Nucleus accumbens (tissue), 56 donors: ENCODE measurements at places on chromosomes 7 and 10.

DNA sequence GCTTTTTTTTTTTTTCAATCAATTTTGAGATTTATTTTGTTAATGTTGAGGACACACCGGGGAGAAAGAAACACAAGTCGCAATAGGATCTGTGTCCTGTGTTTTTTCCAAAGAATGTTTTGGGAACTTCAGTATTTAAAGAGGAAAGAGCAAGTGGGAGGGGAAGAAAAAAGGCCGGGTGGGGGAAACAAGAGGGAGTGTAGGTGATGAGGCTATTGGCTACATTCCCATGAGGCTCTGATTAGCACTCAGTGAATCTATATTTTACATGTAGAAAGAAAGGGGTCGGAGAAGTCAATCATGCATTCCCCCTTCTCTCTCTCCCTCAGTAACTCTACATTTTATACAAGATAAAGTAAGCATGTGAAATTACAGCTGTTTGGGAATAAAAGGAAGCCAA, 4.1 kb downstream of the ZNF680 start:
- DNase-seq: no peak

DNA sequence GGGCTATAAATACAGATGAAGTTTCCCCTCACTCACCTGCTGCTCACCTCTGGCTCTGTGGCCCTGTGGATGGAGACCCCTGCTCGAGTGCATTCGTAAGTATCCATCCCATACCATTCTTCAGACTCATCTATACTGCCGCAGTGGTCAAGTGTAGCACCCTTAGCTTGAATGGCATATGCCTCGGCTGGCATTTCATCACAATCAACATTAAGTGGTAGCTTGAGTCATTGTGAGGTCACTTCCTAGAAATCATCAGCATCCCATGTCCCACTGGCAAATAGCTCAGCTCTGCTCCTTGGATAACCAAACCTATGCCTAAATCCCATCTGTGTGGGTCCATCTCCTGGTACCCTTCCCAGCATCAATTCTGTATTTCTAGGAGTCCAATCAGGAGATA, 38.2 kb downstream of the MDH2 start:
- no peak for DNase-seq

DNA sequence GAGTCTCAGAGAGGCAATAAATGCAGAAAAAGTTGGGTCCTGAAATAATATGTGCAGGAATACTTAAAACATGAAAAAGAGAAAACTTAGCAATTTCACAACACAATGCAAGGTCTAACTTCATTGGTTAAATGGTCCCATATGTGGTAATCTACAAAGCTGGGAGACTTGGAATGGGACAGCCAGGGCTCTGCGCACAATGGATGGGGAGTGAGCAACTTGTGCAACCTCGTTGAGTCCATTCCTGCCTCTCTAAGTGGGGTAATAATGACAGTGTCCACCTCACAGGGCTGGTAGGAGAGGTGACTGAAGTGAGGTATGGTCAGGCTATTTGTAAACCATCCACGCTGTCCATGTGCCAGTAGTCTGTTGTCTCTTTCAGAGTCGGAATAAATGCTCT, 11.8 kb upstream of the EMX2 start:
- DNase-seq: no peak

DNA sequence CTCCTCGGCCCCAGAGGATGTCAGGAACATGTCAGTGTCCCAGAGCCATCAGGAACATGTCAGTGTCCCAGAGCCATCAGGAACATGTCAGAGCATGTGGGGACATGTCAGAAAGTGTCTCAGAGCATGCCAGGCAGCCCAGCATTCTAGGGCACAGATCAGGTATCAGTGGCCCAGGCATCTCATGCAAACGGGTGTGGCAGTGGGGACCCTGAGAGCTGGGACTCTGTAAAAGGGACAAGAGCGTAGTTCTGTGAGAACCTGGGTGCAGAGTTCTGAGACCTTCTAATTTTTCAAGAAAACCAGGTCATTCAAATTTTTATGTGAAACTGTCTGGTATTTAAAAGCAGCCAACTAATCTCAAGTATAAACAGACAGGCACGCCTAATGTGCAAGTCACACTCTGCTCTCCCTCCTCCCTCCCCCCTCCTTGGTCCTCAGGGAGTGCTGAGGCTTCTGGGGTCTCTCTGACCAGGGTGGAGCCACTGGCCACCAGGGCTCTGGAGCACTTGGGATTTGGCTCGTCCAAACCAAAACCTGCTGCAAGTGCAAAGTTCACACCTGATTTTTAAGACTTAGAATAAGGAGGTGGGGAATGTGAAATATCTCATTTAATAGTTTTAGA, 64.6 kb downstream of the ALOX5 start:
- no peak for DNase-seq

DNA sequence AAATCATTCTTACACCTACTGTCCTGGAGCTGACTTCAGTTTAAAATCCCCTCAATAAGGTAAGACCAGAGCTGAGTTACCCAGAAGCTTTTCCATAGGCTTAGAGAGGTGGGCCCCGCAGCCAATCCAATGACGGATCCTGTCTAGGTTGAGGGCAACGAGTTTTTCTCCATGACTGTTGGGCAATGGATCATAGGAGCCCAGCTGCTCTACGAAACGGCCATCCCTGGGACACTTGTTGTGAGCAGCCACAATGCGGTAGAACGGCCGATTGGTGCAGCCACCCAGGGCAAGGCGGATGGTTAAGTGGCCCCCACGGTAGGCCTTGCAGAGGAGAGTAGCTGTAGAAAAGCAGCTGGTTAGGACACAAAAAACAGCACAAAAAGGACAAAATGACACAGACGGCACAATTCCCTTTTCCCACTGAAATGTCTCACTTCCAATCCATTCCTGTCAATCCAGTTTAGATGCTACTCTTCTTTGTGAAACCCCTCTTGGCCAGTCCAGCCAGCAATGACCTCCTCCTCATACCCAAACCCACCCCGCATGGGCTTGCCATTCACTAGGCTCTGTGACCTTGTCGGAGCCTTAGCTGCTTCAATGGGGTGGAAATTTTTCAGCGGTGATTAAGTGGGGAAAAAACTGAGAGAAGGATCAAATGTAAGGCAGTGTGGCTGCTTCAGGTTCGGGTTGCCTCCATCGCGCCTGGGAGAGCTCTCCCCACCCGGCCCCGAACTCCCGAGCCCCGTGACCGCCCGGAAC, 580 bp downstream of the MRPS16 start:
- DNase-seq: no peak

DNA sequence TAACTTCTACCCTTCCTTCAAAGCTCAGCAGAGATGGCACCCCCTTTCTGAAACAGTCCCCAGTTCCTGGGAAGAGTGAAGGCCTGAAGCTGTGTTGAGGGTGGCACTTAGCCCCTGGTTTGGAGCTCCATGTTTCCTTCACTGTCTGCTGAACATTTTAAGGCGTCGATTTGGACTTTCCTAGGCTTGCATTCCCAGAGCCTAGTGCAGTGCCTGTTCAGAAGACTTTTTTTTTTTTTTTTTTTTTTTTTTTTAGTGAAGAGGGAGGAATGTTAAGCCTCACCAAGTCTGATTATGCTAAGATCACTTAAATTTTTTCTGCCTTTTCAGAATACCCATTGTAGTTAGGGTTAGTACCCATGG, 97.0 kb downstream of the PFKFB3 start:
- DNase-seq: no peak

GRCh38 chr10:85098835-85099521, 770.6 kb downstream of the CCSER2 start:
- no peak for DNase-seq

DNA sequence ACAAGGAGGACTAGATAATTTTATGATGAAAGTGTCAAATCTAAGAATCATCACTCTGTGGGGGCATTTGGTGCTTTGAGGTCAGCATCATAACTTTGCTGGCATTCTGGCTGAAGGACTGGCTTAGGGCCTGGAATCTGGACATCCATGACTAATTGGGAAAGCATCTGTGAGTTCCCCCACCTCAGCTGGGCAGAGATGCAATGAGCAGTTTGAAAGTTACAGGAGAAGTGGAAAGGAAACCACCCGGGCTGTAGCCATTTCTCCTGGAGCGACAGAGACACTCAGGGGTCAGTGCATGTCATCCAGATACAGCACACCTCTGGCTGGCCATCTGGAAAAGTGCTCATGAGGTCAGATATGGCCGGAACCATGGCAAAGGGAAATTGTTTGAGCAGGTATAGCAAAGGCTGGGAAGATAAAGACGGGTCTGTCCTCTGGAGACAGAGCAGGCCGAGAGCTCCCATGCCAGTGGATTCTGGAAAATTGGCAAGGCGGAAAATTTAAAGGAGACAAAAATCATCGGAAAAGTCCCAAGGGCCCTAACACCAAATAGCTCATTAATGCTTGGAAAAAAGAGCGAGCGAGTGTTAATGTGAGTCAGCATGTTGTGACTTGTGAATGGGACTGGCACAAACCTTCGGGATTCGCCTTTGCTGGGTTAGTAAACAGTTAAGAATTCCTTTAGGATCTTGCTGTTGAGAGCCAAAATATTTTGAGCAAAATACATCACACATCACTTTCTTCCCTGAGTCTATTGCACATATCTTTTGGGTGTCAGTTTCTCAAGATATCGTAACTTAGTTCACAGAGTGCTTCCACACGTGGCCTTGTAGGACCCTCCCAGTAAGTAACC, 188.4 kb upstream of the AGK start:
- no peak for DNase-seq

- DNase-seq: no peak
Measured at GRCh38 chr7:88399036-88399435, 92.3 kb upstream of the STEAP4 start.

DNA sequence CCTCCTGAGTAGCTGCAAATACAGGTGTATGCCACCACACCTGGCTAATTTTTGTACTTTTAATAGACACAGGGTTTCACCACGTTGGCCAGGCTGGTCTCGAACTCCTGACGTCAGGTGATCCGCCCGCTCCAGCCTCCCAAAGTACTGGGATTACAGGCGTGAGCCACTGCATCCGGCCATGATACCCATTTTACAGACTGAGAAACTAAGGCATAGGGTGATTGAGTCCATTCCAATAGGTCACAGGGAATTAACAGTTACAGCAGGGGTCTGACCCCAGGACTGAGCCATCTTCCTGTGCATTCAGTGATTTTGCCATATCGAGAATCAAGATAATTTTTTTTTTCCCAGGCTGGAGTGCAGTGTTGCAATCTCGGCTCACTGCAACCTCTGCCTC, 12.3 kb upstream of the CTBP2 start:
- no peak for DNase-seq

DNA sequence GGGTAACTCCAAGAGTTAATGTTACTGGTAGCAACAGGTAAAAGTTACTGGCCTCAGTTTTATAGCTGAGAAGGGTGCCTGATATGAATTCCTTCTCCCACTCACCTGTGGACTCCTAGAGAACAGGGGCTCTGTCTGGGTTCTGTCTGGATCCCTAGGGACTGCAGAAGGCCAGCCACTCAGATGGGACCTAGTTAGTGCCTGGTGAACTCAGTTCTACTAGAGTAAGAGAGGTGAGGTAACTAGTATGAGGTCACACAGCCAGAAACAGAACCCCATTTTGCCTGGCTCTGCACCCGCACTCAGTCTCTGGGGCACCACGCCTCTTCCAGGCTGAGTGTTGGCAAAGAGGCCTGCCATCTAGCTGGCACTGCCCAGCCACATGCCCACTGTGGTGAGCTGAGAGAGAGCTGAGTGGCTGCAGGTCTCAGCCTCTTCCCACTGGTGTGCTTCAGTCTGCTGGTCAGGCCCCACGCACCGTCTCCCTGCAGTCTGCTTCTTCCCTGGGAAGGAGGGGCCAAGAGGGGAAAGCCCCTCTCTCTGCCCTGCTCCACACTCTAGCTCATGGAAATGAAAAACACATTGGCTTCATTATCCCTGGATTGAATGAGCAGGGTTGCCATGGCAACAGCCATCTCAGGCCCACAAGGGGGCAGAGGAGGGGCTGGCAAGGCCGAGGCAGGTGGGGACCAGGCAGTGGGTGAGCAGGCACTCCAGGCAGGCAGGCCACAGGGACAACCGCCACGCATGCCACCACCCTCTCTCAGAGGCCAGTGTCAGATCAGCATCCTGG, 110.6 kb downstream of the ZMIZ1 start:
- no peak for DNase-seq

GRCh38 chr10:79595510-79595909, 15.2 kb upstream of the SFTPA1 start:
- no peak for DNase-seq

DNA sequence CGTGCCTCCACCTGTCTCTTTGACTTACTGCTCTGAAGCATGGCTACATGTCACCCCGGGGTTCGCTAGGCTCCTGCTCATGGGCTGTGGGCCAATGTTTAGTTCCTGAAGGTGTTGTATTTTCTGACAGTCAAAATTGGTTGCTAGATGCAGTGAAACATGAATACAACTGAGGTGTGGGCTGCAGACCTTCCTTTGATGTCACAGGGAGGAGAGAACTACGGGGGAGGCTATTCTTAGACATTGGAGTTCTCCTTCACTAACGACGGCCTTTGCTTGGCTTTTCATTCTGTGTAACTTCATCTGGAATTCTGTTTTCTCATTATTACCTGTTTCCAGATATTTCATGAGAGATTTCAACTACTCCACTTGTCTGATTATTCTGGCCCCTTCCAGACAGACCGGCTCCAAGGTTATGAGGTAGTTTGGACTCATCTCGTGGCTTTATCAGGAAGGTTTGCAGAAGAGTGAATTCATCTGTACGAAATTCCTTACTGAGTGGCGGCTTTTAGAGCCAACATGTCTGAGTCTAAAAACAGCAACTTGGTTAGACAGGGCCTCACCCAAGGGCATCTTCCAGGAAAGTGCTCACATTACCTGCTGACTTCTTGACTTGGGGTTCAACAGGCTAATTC, 774.7 kb downstream of the SUGCT start:
- no peak for DNase-seq
